Suppressor macrophage (primary cell): ENCODE measurements at places on chromosomes 7 and 10.

DNA sequence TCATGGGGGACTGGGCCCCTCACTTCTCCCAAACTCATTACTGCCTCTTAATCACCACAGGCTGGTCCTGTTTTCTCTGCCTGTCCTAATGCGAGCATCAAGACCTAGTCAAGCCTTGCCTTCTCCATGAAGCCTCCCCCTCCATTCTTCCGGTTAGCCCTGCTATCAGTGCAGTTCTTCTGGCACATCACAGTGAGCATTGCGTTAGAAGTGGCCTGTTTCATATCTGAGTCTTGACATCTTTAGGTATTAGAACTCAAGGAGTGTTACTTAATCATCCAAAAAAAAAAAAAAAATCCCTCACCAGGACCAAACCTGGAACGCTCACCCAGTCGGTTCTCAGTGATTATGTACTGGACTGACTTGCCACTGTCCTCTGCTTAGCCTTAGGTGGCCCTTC, 17.4 kb downstream of the SNX10 start:
- no peak for DNase-seq

DNA sequence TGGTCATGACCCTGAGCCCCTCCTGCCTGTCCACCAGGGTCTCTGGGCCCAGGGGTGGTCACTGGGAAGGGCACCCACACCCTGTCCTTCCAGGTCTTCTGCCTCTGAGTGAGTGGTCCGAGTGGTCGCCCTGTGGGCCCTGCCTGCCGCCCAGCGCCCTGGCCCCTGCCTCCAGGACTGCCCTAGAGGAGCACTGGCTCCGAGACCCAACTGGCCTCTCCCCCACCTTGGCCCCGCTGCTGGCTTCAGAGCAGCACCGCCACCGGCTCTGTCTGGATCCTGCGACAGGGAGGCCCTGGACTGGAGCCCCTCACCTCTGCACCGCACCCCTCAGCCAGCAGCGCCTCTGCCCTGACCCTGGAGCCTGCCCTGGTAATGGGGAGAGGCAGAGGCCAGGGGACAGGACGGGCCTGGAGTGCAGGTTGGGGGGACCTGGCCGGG, 13.9 kb upstream of the ZNF862 start:
- DNase-seq, result no peak

GRCh38 chr10:126062131-126063032, 166.0 kb downstream of the FANK1 start:
- peak; percentile 93 for DNase-seq

DNA sequence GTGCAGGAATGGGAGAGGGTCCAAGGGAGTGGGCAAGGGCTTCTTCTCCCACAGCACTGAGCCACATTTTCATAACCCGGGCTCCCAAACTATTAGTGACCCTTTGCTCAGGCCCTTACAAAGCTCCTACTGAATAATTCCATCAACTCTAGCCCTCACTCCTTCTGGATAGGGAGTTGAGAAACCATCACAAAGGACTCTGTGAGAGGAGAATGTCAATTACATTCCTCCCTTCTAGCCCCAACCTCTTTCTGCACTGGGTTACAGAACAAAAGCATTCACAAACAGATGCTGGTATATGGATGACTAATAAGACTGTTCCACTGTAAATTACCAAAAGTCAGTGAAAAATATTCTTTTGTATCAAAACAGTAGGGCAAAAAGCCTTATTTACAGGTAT, 203.7 kb downstream of the SORCS1 start:
- DNase-seq, result no peak

- peak; percentile 50 for DNase-seq
Observed at GRCh38 chr10:16545116-16545736, 23.5 kb upstream of the C1QL3 start.

DNA sequence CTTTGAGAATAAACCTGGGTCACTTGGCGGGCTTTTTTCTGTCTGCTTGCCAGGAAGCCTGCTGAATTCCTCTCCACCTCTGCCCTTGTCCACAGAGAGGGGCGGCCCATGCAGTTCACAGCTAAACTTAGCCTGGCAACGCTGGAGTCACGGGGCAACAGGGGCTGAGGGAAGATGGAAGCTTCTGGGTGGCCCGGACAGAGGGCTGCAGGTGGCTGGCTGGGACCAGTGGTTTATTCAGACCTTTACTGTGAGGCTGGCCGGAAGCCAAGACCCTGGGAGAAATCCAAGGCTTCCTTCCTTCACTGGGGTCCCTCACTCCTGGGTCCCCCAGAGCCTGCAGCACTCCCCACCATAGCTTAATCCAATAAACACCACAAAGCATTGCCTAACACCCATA, 17.0 kb downstream of the ITPRIP start:
- DNase-seq, result no peak

DNA sequence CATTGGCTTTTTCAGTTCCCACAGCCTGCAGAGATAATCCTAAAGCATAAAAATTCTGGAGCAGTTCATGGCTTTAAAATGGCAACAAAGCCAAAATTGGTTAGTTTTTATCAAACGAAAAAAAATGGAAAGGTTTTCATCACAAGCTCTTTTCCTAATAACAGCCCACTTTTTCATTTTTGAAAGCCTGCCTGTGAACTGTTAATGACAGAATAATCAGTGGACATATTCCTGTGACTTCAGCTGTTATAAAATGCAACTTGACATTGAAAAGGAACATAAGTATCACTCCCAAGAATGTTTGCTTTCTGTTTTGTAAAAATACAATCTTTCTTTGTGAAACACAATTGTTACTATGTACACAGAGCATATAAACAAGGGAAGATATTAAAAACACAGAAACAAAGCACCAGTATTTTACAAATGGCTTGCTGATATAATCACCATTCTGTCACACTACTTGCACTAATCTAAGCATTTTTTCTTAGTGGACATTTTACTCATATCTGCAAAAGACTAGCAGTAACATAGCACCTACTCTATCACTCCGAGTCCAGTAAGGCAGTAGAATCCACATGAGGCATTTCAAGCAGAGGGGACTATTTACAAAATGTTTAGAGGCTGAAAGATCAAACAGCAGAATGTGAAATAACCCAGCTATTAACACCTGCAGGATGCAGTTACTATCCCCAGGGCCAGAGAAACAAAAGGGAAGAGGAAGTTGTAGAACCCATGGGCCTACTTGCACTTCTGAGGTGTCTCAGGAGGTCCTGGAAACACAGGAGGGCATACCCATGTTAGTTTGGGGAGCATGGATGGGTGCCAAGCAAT, 26.4 kb downstream of the MACC1 start:
- DNase-seq, result no peak

- DNase-seq, result no peak
Observed at GRCh38 chr7:130486954-130487436, 4.9 kb upstream of the MEST start.
